ENCODE measurements at places on chromosomes 16 and 17. TPM values are rescaled to one million over a fixed set of nuclear protein-coding genes. Genes with fewer than 3 reads are reported as not detected.

Gene KIF2B
- not detected for total RNA-seq

Gene NHLRC4
- 2.4 TPM for total RNA-seq

Gene NPIPB2
- total RNA-seq, result 16.0 TPM

Gene KRTAP3-2
- not detected for total RNA-seq

Gene MEAK7
- total RNA-seq, result 13.6 TPM

Gene GNG13
- not detected for total RNA-seq

Gene BCO1
- not detected for total RNA-seq

Gene KRT39
- not detected for total RNA-seq

Gene FAM83G
- total RNA-seq, result 15.1 TPM

Gene BRIP1
- 1.5 TPM for total RNA-seq

Gene OR1A1
- total RNA-seq, result not detected

Gene SLC38A8
- not detected for total RNA-seq

Gene CORO1A
- 745 TPM for total RNA-seq

Gene OSGIN1
- total RNA-seq, result 1.2 TPM

Gene FZD2
- total RNA-seq, result not detected

Gene EDC4
- total RNA-seq, result 144 TPM

Gene CDH3
- total RNA-seq, result 0.39 TPM

Gene EVI2B
- total RNA-seq, result 174 TPM

Gene STAC2
- not detected for total RNA-seq

Gene PRPSAP2
- 52.7 TPM for total RNA-seq

Gene SMYD4
- total RNA-seq, result 31.2 TPM

Gene KRTAP9-4
- not detected for total RNA-seq

Gene KRT28
- not detected for total RNA-seq

Gene CCL16
- total RNA-seq, result not detected

Gene C1QTNF8
- not detected for total RNA-seq

Gene LLGL1
- 20.5 TPM for total RNA-seq

Gene RBL2
- total RNA-seq, result 359 TPM

Gene SYCE1L
- 12.5 TPM for total RNA-seq

Gene CFAP119
- 3.4 TPM for total RNA-seq

Gene KRTAP4-5
- total RNA-seq, result not detected

Gene OTOA
- total RNA-seq, result 0.11 TPM

Gene C17orf100
- 4.3 TPM for total RNA-seq

Gene UMOD
- total RNA-seq, result not detected

Gene ZG16
- total RNA-seq, result not detected

Gene ACLY
- 84.4 TPM for total RNA-seq

Gene TTLL6
- total RNA-seq, result not detected

Gene IRF8
- total RNA-seq, result 1.5 TPM

Gene PTX4
- not detected for total RNA-seq

Gene DNAI2
- 6.0 TPM for total RNA-seq

Gene ADAP2
- total RNA-seq, result 6.4 TPM

Gene NCBP3
- 66.7 TPM for total RNA-seq

Gene ABCA3
- 8.5 TPM for total RNA-seq

Gene KIAA0753
- total RNA-seq, result 18.6 TPM

Gene SEC14L5
- not detected for total RNA-seq

Gene HOXB9
- not detected for total RNA-seq

Gene TLCD3B
- total RNA-seq, result not detected

Gene PHKB
- 50.8 TPM for total RNA-seq

Gene KRTAP9-2
- total RNA-seq, result not detected

Gene TBX6
- total RNA-seq, result 1.4 TPM

Gene CDRT4
- 17.3 TPM for total RNA-seq

Gene MGRN1
- 62.2 TPM for total RNA-seq

Gene ZC3H18
- total RNA-seq, result 91.5 TPM

Gene TP53TG3C
- total RNA-seq, result not detected

Gene ACSM2A
- not detected for total RNA-seq

Gene TBC1D26
- 0.49 TPM for total RNA-seq

Gene CRHR1
- not detected for total RNA-seq

Gene FBXL16
- 59.5 TPM for total RNA-seq

Gene WFDC1
- not detected for total RNA-seq

Gene PRSS22
- total RNA-seq, result not detected
